ENCODE measurements at places on chromosomes 13 and 19.

DNA sequence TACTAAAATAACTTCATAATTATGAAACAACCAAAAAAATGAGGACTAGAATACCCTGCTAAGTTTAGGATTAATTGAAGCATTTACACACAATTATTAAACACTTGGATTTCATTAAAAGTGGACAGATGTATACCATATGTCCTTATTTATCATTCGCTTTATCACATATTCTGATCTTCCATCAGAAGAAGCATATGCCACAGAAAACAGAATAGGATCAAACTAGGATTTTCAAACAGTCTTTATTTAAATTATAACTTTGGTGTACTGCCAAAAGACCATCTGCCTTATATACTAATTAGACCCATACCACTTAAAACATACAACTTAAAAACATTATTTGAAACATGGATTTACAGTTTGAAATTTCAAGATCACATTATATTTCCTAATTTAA, 727.1 kb upstream of the KLHL1 start:
- no peak for DNase-seq

DNA sequence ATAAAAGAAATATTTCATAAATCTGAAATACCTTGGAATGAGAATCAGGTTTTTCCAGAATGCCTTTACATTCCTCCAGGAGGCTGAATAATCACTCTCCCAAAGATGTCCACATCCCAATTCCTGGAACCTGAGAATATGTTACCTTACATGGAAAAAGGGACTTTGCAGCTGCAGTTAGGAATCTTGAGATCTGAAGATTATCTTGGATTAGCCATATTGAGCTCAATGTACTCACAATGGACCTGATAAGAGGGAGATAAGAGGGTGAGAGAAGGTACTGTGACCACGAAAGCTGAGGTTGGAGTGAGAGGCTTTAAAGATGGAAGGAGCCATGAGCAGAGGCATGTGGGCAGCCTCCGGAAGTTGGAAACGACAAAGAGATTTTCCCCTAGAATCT, 36.8 kb upstream of the MBNL2 start:
- no peak for DNase-seq

GRCh38 chr19:12975221-12975741, 5.9 kb downstream of the DAND5 start:
- DNase-seq = no peak

GRCh38 chr19:16026756-16027155, 49.5 kb upstream of the TPM4 start:
- no peak for DNase-seq

GRCh38 chr19:34485831-34486230, 4.3 kb downstream of the WTIP start:
- DNase-seq = no peak
